RPMI7951 (cell line): ENCODE measurements at places on chromosomes 7 and 10.

DNA sequence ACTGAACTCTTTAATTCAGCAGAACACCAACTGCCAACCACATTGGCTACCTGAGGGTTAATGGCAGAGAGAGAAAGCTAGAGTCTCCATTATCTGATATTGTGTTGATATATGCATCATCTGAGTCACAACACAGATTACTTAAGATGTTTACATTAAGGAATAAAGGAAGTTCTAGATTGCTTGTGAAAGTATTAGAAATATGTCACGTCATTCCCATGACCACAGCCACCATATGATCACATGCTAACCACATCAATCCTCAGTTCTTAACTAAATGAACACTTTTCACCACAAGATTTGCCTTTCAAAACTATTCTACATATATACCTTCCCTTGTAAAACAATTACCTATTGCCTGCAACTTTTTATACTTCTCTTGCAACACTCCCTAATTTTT lies 337.9 kb downstream of the FGFR2 start:
- DNase-seq = peak; percentile 11

DNA sequence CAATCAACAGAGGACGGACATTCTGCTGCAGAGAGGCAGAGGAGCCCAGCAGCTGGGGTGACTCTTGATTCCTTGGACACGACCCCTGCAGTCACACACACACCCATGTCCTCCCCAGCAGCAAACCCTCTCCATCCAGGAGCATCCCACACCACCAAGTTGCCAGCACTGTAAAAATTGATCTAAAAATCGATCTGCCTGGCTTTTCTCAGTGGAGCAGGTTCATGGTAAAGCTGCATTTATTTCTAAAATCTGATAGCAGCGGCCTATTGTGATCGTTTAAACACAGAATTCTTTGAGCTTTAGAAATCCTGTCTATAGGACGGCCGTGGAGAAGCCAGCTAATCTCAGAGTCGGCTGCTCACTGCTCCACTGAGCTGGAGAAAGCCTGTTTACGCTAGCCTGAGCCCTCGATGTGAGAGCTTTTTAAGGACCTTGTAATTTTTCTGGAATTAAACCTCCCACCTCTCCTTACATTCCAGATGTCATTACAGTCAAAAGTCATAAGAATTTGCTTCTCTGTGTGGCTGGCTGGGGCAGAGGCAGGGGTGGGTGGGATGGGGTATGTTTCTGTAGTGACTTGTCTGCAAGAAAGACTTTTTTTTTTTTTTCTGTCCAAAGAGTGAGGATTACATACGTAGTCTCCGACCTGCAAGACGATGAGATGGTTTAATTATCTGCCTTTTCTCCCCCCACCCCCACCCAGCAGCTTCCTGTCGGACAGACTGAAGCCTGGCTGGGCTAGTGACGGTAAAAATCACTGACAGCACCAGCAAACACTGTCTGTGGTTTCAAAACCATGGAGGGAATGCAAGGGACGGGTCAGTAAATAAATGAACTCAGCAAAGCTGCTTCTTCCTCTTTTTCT lies 31.6 kb downstream of the TRIM8 start:
- peak; percentile 78 for DNase-seq

DNA sequence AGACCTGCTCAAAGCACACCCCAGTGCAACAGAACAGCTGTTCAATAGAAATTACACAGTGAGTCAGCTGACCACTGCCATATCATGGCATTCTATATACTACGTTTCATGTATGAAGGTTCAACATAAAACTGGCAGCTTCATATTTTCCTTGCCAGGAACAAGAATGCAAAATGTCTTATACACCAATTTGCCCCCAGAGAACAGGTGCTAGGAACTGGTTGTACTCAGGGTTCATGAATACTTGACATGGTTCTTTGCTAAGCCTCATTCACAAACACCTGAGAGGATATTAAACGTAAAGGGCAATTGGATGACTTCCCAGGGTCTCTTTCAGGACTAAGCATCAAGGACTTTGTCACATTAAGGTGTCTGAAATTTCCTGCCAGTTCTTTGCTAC lies 6.9 kb downstream of the MYOF start:
- no peak for DNase-seq

- DNase-seq = no peak
Measured at GRCh38 chr7:98836811-98837629, 32.8 kb downstream of the TMEM130 start.

DNA sequence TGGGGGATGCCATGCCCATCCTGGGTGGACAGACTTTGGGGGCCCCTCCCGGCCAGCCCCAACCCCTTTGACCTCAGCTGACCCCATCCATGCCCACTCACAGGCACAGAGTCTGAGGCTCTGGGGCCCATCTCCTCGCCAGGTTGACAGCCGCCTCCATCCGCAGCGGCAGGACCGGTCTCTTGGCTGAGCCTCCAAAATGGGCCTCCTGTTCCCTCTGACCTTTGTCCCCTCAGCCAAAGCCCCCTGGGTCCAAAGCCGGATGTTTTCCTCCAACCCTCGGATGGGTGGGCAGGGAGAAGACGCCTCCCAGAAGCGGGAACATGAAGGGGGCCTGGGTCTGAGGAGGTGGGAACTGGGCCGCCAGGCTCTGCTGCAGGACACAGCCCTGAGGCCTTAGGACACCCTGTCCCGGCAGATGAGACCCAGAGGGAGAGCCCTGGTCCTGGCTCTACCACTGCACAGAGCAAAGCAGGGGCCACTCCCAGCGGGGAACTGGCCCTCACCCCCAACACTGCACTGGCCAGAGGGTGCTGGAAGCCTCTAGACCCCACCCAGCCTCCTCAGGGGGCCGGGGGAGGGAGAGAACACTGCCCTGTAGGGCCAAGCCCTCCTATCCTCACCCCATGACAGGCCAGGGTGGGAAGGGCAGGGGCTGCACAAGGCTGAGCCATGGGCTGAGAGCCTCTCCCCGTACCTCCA lies 12.6 kb downstream of the PDGFA start:
- DNase-seq = no peak

DNA sequence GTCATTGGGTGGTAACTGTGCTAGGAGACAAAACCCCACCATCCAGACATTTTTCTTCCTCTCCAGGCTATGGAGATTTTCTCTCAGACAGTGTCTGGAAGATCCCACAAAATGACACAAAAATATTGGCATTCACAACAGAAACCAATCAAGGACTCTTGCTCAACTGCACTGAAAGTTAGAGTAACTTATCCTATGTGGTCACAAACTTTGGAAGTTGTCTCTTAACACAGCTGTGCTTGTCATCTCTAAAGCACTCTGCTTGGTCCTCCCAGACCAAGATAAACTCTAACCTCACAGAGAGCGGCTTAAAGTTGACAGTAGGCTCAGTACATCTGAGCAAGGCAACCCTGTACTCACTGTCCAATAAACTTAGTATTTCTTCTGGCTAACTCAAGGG lies 74.9 kb downstream of the AKR1C4 start:
- no peak for DNase-seq

GRCh38 chr10:36446881-36447280 lies 678.5 kb upstream of the ANKRD30A start:
- DNase-seq = peak; percentile 28

GRCh38 chr10:6719561-6719960 lies 139.5 kb upstream of the PRKCQ start:
- no peak for DNase-seq

GRCh38 chr7:134832367-134832766 lies 52.9 kb downstream of the CALD1 start:
- no peak for DNase-seq

- no peak for DNase-seq
Measured at GRCh38 chr7:82167558-82168314, 275.8 kb downstream of the CACNA2D1 start.

DNA sequence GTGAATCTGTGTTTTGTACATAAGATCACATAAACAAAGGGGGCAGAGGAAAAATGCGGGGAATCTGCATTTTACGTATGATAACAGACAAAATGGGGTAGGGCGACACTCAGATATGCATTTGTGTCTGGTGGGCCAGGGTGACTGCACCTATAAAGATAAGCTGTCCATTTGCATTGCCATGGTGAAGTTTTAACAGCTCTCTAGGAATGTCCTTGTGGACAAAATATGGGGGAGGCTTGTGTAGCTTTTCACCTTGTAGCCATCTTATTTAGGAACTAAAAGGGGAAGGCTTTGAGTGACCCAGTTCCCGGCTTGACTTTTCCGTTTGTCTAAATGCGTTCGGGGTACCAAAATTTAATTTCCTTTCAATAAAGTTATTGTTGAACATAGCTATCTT lies 92.4 kb upstream of the AGBL3 start:
- DNase-seq = no peak

GRCh38 chr10:5619362-5620211 lies 46.8 kb downstream of the ASB13 start:
- DNase-seq = peak; percentile 24

DNA sequence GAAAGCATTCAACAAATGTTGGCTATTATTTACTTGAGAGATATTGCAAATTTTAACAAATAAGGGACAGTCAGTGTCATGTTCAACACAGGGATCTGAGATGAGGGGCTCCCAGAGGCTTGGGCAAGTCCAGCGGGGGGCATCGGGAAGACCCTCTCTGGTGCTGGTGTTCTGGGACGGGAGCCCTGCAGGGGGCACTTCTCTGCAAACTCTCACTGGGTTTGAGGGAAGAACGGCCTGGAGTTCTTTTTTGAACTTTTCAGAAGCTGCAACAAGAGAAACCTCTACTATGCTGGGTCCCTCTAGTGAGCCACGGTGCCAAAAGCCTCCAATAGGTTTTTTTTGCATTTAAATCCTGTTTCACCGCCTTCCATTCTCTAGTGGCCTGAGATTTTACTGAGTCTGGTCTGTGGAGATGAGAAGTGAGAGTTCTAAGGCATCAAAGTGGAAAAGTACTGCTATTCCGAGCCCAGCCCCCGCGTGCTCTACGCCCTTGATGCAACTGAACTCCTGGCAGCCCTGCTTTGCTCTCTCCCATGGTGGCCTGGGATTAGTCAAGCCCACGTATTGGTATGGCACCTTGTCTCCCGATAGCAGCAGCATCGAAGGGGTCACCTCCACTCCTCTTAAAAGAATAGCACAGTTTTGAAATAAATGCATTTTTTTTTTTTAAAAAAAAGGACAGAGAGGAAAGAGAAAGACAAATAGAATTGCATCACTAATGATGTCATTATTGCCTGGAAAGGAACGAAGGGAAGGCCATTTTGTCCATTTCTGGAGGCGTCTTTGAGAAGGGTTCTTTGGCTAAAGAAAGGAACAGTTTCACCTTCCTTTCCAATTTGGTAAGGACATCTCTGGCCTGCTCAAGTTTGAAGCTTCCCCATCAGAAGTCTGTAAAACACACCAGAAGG lies 43.5 kb downstream of the CLEC2L start:
- DNase-seq = no peak

GRCh38 chr7:19747740-19748339 lies 25.6 kb downstream of the TMEM196 start:
- peak; percentile 66 for DNase-seq

DNA sequence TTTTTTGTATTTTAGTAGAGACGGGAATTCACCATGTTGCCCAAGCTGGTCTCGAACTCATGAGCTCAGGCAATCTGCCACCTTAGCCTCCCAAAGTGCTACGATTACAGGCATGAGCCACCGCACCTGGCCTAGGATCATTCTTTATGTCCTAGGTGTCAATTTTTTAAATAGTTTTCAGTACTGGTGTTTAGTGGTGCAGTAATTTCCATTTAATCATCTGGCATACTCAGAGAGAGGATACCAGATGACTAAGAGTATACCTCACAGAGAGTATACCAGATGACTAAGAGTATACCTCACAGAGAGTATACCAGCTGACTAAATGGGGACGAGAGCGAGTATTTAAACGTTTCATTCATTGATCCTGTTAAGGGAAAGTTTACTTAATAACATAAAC lies 37.3 kb upstream of the TMEM248 start:
- peak; percentile 36 for DNase-seq

- no peak for DNase-seq
Measured at GRCh38 chr7:55550841-55551537, 21.3 kb downstream of the VOPP1 start.

GRCh38 chr10:100163704-100164621 lies 21.9 kb downstream of the ERLIN1 start:
- DNase-seq = no peak

GRCh38 chr7:26633557-26633956 lies 230.8 kb downstream of the SKAP2 start:
- peak; percentile 20 for DNase-seq

- DNase-seq = no peak
Measured at GRCh38 chr10:132701099-132701845, 84.7 kb downstream of the NKX6-2 start.

DNA sequence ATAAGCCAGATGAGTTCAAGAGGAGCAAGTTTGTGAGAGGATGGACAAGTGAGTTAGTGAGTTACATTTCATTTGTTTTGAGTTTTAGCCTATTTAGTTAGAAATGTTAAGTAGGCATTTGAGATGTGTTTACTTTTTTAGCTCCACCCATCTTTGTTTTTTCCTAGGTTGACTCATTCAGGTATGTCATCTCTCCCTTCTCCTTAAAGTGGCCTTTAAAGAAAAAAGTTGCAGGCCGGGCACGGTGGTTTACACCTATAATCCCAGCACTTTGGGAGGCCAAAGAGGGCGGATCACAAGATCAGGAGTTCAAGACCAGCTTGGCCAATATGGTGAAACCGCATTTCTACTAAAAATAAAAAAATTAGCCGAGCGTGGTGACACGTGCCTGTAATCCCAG lies 71.2 kb downstream of the BMPR1A start:
- DNase-seq = no peak

DNA sequence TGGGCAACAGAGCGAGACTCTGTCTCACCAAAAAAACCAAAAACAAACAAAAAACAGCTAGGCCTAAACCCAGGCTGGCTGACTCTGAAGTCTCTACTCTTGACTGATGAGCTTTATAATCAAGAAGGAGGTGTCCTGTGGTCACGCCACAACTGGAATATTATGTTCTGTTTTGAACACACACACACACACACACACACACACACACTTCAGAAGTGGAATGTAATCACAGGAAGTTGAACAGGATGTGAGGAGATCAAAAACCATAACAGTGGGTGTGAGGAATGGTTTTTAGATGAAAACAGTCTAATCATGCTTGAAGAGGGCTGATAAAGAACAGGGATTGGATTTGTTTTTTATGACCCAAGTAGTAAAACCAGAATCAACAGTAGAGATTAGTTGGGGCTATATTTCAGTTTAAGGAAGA lies 51.1 kb upstream of the IL6 start:
- DNase-seq = peak; percentile 78

DNA sequence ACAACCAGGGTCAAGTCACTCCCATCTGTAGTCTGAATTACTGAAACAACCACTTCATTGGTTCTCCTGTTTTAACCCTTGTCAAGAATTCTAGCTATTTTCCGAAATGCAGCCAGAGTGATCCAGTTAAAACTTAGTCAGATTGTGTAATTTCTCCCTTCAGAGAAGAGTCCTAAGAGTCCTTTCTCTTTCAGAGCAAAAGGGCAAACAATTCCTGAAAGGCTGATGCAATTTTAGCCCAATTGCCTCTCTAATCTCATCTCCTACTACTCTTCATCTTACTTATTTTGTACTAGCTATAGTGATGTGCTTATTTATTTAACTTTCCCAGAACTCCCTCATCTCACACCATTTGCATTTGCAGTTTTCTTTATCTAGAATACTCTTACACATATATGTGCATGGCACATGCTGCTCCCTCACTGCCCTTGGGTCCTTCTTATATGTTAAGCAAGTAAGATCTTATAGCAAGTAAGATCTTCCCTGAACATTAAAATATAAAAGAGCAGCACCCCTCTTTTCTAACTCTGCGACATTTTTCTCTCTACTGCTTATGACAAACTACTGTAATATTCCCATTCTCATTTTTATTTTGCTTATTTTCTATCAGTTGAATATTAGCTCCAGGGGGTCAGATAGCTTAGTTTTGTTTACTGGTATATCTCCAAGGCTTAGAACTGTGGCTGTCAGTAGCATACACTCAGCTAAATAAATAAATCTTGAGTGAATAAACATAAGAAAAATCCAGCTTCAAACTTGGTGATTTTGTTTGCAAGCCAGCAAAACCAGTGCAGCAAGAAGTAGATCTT lies 44.6 kb downstream of the HGF start:
- no peak for DNase-seq
